ENCODE measurements at places on chromosomes 6 and 20.

- DNase-seq: no peak
Measured at GRCh38 chr20:48921883-48922820, 641 bp downstream of the ARFGEF2 start.

DNA sequence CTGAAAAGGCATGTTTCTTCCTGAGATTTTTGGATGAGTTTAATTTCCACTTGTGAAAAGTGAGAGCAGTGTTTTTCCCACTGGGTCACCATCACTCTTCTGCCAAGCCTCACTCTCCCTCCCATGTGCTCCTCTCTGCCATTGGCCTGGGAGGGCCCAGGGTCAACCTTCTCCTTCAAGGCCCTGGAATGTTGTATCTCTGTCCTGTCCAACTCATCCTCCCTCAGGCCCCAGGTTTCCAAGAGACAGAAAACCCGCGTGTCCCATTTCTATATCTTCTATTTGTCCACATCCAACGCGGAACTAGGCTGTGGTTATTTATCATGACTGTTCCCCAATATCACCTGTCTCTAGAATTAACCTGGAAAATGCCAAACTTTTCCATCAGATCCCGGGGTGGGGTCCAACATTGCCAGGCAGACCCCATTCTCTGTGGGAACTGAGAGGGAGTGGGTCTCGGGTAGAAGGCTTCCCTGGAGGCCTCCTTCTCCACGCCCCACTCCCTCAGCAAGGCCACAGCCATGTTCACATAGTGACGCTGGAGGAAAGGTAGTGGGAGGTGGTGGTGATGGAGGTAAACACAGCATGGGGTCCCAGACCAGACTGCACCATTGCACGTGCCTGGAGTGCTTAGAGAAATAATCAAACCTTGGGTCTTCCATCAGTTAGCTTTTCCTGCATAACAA lies 173.5 kb downstream of the SCP2D1 start:
- DNase-seq: no peak

DNA sequence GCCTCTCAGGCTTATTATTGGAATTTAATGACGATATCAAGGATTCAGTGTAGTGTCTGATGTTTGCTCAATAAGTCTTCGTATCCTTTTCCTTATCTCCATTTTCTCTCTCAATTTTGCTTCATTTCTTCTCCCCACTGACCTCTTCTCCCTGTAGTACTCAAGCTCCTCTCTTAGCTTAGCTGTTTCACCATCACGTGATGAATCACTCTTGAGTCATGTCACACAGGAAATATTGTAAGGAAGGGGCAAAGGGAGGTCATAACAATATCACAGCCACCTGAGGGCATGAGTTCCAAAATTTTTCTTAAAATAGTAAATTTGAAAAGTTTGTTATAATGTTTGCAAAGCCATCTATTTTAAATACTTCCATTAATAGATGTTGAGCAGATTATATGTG lies 392.2 kb upstream of the MARCKS start:
- DNase-seq: peak; percentile 74

- no peak for DNase-seq
Measured at GRCh38 chr6:5211492-5211891, 49.3 kb downstream of the LYRM4 start.

DNA sequence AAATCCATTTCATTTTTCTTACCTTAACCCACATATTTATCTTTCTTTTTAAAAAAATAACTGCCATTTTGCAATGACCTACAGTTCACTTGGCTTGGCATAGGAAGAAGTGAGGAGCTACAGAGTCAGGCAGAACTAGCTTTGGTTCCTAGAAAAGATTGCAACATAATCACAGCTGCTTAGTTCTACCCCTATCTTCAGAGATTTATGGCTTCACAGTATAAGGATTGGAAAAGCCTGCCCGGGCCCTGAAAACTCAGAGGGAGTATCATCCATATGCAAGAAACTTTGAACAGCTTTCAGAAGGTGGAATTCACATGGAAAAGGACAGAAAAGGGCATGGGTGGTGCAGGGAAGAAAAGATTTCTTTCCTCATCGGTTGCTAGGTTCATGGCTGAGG lies 774.3 kb upstream of the CHD6 start:
- no peak for DNase-seq

DNA sequence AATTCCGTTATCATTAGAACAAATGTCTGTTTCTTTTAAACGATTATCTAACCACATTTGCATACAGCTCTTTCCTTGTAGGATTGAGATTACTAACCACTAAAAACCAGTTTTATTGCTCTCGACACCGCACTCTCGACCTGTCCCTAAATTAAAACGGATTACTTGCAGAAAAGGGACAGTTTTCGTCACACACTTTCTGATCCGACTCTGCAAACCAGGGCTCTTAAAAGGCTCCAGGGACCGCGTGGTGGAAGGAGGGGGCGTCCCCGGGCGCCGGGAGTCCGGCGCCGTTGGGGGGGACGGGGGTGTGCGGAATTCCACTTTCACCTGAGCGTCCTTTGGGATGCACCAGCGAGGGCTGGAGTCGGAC lies 731 bp downstream of the MAK start:
- DNase-seq: peak; percentile 9

DNA sequence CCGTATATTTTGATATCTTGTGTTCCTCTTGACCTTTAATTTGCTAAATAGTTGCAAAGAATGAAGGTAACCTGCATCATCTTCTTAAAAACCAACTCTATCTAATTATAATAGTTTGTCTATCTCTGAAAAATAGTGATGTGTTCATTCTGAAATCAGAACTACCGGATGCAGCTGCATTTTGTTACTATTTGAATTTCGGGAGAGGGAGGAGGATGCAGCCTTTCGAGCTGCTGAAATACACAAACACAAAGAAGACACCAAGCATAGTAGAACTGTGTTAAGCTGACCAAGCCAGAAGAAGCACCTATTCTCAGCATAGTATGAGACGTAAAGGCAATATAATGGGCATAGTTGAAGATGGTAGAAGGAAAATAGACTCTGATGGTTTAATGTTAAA lies 33.1 kb downstream of the PTPN1 start:
- DNase-seq: no peak

- DNase-seq: no peak
Measured at GRCh38 chr20:25145131-25145530, 50.4 kb upstream of the ENTPD6 start.

GRCh38 chr6:105045526-105045925 lies 88.6 kb downstream of the LIN28B start:
- DNase-seq: peak; percentile 40

DNA sequence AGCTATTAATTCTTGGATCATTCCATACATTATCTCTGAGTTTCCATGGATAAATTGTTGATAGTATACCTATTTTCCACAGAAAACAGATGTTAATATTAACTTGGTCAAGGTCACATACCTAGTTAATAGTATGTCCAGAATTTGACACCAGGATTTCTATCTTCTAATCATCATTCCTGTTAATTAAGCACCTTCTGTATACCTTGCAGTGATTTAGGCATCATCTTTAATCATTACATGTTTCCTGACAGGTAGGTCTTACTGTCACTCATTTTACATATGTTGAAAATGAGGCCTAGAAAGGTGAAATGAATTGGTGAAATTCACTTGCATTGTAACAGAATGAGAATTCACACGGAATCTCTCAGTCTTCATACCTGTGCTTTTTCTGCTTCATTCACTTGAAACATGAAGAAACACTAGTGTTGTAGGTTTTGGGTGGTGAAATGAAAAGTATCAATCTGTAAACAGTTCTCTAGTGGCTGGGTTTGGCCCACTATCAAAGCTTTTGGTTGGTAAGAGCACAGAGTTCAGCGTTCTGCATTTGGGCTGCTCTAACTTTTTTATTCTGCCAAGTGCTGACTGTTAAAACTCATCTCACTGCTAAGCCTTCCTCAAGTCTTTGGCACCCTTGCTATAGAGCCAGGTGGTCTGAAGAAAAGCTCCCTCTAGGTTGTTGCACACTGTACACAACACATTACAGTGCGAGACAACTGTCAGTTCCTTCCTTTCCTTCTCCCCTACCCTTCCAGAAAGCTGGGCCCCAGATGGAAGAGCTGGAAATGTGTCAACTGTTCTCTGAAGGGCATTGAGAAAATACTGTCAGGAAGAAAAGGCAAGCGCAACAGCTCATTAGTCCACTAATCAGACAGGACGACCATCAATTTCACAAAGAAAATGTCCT lies 57.8 kb upstream of the C20orf144 start:
- DNase-seq: no peak

DNA sequence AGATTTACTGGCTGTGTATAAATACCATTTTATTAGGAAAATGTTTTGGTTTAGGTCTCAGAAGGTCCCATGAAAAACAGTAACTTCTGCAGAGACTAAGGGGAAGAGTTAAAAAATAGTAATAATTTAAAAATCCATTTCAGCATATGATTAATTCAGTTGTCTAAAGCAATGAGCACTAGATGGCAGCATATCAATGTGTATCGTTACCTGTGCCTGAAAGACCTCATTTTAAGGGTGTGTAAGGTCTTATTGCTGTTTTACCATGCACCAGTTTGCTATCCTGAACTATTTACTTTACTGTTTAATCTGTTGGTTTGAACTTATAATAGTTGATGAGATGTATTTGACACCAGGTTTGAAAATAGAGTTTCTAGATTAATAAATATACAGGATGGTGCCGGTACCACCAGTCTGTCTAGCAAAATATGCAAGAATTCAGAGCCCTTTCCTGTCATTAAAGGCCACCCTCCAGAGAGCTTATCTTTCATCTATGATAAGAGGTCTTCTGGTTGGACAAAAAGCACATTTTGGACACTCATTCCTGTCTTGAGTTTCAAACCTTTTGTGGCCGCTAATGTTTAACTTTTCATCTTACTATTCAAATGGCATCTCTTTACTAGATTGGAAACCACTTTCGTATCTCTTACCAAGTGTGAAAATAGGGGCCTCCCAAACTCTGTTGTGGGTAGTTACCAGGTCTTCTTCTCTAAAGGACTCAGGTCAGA lies 8.9 kb upstream of the AHI1 start:
- peak; percentile 82 for DNase-seq

DNA sequence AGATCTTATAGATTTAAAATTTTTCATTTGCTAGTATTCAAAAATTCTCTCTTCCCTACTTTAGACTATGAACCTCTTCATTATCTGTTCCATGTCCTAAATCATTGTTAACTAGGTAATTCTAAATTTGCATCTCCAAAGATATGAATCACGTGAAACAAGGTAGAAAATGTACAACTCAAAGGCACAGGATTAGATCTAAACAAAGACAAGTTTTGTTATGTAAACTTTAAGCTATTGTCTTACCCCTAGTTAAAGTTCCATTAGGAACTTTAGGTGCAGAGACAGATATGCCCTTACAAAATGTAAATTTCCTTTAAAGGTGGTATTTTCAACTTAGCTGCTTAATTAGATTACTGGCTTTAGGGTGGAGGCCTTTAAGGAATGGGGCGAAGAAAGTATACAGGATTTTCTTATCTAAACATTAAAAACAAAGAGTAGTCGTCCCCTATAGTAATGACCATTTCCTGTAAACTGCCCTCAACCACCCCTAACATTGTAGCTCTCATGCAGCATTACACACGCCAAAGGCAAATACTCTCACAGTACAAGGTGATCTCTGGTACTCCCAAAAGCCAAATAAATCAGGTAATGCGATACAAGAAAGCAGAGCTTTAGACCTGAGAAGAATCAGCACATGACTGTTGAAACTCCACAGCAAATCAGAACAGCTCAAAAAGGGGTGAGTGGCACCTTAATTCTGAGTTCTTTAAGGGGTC lies 57.4 kb upstream of the MRAP2 start:
- no peak for DNase-seq

GRCh38 chr20:43459022-43459942 lies 1.6 kb downstream of the SRSF6 start:
- DNase-seq: peak; percentile 18

GRCh38 chr20:47432834-47433210 lies 68.9 kb upstream of the NCOA3 start:
- no peak for DNase-seq

DNA sequence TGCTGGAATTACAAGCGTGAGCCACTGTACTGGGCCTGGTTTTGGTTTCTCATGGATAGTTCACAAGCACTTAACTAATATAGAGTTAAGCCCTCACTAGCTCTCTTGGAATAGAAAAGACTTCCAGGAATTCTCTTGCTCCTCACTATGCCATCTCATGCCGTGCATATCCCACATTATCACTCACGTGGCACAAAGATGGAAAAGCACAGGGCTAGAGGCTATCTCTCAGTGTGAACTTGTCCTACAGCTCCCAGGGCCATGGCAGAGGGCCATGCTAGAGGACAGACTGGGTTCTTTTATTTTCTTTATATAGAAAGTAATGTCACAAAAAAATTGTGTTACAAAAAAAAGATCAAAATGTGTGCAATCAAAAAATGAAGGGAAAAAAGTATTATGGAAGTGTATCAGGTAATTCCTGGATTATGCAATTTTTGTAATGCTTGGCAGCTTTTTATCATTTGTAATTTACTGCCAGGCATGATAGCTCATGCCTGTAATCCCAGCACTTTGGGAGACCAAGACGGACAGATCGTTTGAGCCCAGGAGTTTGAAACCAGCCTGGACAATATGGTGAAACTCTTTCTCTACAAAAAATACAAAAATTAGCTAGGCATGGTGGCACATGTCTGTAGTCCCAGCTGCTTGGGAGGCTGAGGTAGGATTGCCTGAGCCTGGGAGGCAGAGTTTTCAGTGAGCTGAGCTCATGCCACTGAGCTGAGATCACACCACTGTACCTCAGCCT lies 6.4 kb upstream of the SLC2A12 start:
- DNase-seq: peak; percentile 43

- no peak for DNase-seq
Measured at GRCh38 chr6:11416936-11417576, 120.5 kb upstream of the TMEM170B start.

- DNase-seq: no peak
Measured at GRCh38 chr6:111914617-111915016, 41.4 kb upstream of the FYN start.

- DNase-seq: no peak
Measured at GRCh38 chr6:136090929-136091328, 159.2 kb downstream of the MTFR2 start.

GRCh38 chr6:142913511-142914047 lies 31.4 kb downstream of the HIVEP2 start:
- DNase-seq: no peak

- DNase-seq: no peak
Measured at GRCh38 chr20:52303281-52303950, 111.8 kb upstream of the ZFP64 start.

DNA sequence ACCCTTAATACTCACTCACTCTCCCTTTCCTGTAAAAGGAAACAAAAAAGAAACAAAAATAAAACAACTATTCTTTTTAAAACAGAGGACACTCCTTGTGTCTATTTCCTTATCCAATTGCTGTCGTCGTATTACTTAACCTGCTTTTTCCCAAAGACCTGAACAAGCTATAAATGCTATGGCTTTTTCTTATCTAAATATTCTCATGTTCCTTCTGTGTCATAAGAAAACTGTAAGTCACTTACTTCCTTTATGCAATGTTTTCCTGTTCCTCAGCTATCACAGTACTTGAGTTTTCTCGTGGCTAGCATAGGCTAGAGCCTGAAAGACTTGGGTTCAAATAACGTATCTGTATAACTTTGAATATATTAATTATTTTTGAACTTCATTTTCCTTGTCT lies 99.2 kb downstream of the IRAK1BP1 start:
- no peak for DNase-seq

GRCh38 chr6:130033949-130034348 lies 15.6 kb downstream of the L3MBTL3 start:
- DNase-seq: no peak

- DNase-seq: no peak
Measured at GRCh38 chr20:9211016-9211760, 142.3 kb downstream of the PLCB4 start.

- DNase-seq: peak; percentile 87
Measured at GRCh38 chr6:97401533-97401932, 118.5 kb upstream of the MMS22L start.

All from fibroblast of the aortic adventitia (primary cell).